ENCODE measurements at places on chromosomes 13 and 19. TPM values are rescaled to one million over a fixed set of nuclear protein-coding genes. Genes with fewer than 3 reads are reported as not detected.

The CEACAM4 gene
- not detected for total RNA-seq

The ZNF492 gene
- total RNA-seq = 1.1 TPM

The GNG8 gene
- not detected for total RNA-seq

The MEF2B gene
- not detected for total RNA-seq

The LYPD3 gene
- total RNA-seq = not detected

The HSH2D gene
- not detected for total RNA-seq

The CEACAM16 gene
- total RNA-seq = not detected

The TMIGD2 gene
- total RNA-seq = not detected

The ZNF580 gene
- total RNA-seq = 1.8 TPM

The SSBP4 gene
- 73.6 TPM for total RNA-seq

The METTL21C gene
- not detected for total RNA-seq

The SERTM1 gene
- not detected for total RNA-seq

The CALR3 gene
- total RNA-seq = not detected

The CD33 gene
- total RNA-seq = 21.8 TPM

The SIGLEC9 gene
- not detected for total RNA-seq

The ZNF471 gene
- total RNA-seq = 0.12 TPM

The TUBA3C gene
- 6.2 TPM for total RNA-seq

The ZNF681 gene
- total RNA-seq = 2.2 TPM

The RFPL4A gene
- total RNA-seq = 89.1 TPM
